IMR-90 (cell line): ENCODE measurements at places on chromosomes 5 and 9. TPM values are rescaled to one million over a fixed set of nuclear protein-coding genes. Genes with fewer than 3 reads are reported as not detected.

Gene ADAMTSL1
- total RNA-seq, result 49.2 and 62.2 TPM in 2 replicates

Gene COL15A1
- total RNA-seq, result 1.9 and 2.2 TPM in 2 replicates

DNA sequence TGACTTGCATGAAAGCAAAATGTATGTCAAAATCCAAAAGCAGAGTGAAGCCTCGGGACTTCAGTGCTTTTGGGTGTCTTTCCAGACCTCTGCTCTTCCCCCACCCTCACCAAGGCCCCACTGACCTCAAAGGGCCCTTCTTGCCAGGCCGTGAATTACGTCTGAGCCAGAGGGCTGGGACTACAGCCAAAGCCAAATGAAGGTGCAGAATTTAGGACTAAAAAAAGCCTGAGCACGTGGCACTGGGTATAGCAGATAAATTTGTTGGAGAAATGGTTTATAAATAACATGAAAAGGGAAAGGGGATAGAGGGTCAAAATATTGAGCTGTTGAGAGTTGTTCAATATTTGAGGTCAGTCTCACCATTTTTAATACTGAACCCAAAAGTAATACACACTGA, 163.4 kb downstream of the GHR start:
- no peaks in the 10 kb centered on the region for H3K4me1 ChIP-seq
- no peaks in the 10 kb centered on the region for H3K27me3 ChIP-seq
- no peak for DNase-seq
- no peak overlapping the region for H3K4me3 ChIP-seq

- no peaks in the 10 kb centered on the region for H3K27me3 ChIP-seq
- H3K27ac ChIP-seq, result no peak overlapping the region
- H3K36me3 ChIP-seq, result no peaks in the 10 kb centered on the region
- no peak overlapping the region for H3K4me3 ChIP-seq
- no peaks in the 10 kb centered on the region for H3K4me1 ChIP-seq
Observed at GRCh38 chr5:88778736-88779135, 104.2 kb downstream of the MEF2C start.

DNA sequence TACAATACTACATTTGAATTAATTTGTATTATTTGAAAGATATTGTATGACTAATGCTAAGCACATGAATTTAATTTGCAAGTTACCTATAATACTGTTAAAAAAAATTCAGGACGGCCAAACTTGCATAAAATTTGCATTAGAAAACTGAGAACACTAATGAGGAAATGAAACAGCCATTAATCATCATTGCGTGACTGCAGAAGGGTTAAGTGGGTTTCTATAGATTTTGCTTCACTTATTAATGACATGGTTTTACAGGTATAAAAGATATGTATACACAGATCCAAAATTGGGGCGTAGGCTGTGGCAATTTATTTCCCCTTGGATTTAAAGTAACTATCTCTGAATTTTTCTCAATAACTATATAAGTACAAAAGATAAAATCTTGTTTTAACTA, 882.6 kb downstream of the PTPRD start:
- no peaks in the 10 kb centered on the region for H3K27me3 ChIP-seq
- DNase-seq, result no peak
- H3K36me3 ChIP-seq, result no peaks in the 10 kb centered on the region
- no peak overlapping the region for H3K4me3 ChIP-seq
- H3K27ac ChIP-seq, result no peak overlapping the region

DNA sequence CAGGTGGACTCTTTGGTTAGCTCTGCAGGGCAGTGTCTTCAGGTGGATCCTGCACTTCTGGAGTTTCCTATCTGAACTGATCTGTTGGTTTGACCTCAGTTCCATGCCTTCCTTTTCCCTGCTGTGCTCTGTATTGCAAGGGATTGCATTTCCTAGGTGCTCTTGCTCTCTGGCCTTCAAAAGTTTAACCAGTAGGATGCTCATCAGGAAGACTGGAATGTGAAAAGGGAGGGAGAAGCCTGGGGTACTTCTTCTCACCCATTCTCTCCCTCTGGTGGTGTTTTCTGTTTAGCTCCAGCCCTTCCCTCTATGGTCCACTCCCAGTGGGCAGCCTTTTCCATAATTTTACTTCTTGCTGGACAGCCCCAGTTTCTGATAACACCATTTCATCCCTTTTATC, 78.5 kb downstream of the ZNF618 start:
- DNase-seq, result no peak
- no peak overlapping the region for H3K4me3 ChIP-seq
- H3K27ac ChIP-seq, result peak overlapping the region; percentile 44
- no peaks in the 10 kb centered on the region for H3K36me3 ChIP-seq

GRCh38 chr9:106312906-106313305, 550.1 kb upstream of the ZNF462 start:
- H3K4me1 ChIP-seq, result no peaks in the 10 kb centered on the region
- no peak overlapping the region for H3K4me3 ChIP-seq
- DNase-seq, result no peak
- no peaks in the 10 kb centered on the region for H3K27me3 ChIP-seq

DNA sequence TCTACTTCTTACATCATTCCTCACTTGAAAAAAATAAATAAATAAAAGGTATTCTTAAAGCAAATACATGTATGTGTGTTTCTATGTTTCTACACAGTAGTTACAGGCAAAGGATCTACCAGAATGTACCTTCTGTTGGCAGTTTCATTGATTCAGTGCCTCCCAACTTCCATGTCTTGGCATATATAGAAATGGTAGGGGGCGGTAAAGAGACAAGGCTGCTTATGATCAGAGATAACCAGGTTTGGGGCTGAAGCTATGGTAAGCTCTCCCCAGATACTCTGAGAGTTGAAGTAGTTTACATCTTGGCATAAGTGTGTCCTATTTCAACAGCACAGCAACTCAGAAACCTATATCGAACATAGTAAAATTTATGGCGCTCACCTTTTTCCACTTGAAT, 1075.4 kb upstream of the C9orf72 start:
- H3K4me3 ChIP-seq, result no peak overlapping the region
- H3K27me3 ChIP-seq, result no peaks in the 10 kb centered on the region
- H3K27ac ChIP-seq, result no peak overlapping the region
- no peaks in the 10 kb centered on the region for H3K36me3 ChIP-seq
- no peak for DNase-seq

DNA sequence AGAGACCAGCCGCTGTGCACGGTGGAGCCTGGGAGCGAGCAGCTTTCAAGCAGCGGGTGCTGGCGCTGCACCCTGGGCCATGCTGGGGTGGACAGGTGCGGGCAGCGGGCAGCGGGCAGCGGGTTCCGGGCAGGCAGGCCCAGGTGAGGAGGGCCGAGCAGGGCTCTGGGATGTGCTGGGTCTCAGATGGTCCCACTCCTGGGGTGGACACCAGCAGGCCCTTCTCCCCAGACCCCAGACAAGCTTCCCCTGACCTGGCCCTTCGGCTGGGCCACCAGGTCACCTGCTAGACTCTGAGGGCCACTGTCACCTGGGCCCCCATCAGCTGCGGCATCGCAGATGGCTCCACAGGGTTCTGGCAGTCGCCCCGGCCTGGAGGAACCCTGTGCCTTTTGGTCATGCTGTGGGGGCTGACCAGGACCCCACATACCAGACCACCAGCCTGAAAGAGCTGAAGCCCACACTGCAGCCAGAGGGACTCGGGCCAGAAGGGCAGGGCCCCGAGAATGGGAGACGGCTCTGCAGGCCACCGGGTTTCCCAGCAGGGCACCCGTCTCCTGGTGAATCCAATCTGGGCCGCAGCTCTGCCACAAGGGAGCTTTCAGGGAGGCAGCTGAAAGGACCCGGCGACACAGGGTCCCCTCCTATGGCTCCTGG, 2.0 kb downstream of the SLC6A19 start:
- peaks cover 3% of the 10 kb centered on the region; the same call in 1 of the 2 replicates for H3K4me1 ChIP-seq
- no peaks in the 10 kb centered on the region for H3K36me3 ChIP-seq
- H3K27ac ChIP-seq, result no peak overlapping the region
- peaks cover 26% of the 10 kb centered on the region; the same call in 1 of the 2 replicates for H3K27me3 ChIP-seq
- no peak for DNase-seq

DNA sequence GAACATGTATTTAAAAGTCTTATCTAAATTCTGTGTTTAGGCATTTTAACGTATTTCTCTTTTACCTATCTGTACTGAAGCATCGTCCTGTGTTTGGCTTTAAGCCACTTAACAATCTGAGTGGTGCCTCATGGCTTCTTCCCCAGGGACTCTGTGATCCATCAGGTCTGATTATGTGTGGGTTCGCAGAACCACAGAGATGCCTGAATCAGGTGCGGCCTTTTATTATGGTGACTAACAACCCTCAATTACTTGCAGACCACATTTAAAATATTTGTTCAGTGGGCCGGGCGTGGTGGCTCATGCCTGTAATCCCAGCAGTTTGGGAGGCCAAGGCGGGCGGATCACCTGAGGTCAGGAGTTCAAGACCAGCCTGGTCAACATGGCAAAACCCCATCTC, 39.6 kb upstream of the SAP30L start:
- peaks cover 3% of the 10 kb centered on the region; the same call in 1 of the 2 replicates for H3K4me1 ChIP-seq
- no peak for DNase-seq
- H3K27me3 ChIP-seq, result no peaks in the 10 kb centered on the region
- no peak overlapping the region for H3K27ac ChIP-seq
- H3K4me3 ChIP-seq, result no peak overlapping the region

GRCh38 chr9:8905731-8906130, 1106.2 kb upstream of the DMAC1 start:
- H3K4me1 ChIP-seq, result no peaks in the 10 kb centered on the region
- H3K27me3 ChIP-seq, result no peaks in the 10 kb centered on the region
- H3K27ac ChIP-seq, result no peak overlapping the region

DNA sequence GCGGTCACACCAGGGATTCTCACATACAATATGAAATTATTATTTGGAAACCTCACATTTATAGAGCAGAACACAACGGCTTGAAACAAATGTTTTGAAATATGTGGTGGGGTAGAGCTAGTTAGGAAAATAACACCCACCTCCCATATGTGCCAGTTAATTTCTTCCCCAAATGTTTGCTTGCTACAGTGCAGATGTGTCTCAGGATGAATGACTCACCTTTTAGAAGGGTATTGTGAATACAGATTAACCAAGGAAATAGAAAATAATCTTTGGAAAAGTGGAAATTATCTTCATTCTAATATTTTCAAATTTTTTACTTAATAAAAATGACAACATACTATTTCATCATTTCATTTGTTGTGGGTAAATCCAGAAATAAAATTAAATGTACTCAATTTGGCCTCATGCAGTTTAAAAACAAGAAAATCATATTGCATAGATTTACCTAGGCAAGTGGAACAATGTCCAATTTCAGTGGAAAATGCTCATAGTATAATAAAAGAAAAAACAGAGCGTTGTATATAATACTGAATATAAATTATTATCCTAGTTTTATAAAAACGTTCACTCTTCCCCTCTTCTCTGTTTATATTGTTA, 39.3 kb upstream of the RICTOR start:
- H3K36me3 ChIP-seq, result no peaks in the 10 kb centered on the region
- peaks cover 3% of the 10 kb centered on the region; the same call in 1 of the 2 replicates for H3K4me1 ChIP-seq
- H3K27ac ChIP-seq, result no peak overlapping the region
